HCT116 (cell line): ENCODE measurements at places on chromosomes 1 and 21. TPM values are rescaled to one million over a fixed set of nuclear protein-coding genes. Genes with fewer than 3 reads are reported as not detected.

DNA sequence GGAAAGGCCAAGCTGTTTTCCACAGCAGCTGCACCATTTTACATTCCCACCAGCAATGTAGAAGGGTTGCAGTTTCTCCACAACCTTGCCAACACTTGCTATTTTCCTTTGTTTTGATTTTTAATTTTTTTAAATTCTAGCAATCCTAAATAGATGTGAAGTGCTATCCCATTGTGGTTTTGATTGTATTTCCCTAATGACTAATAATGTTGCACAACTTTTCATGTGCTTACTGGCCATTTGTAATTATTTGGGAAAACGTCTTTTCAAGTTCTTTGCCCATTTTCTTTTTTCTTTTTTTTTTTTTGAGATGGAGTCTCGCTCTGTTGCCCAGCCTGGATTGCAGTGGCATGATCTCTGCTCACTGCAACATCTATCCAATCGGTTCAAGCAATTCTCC is 53.9 kb downstream of the VCAM1 start:
- DNase-seq: no peak

KCNJ6 gene
- total RNA-seq: not detected

GRCh38 chr1:166017395-166017794 is 149.4 kb downstream of the FAM78B start:
- no peak for DNase-seq

- DNase-seq: no peak
Measured at GRCh38 chr1:10057796-10058195, 25.0 kb downstream of the UBE4B start.

SPRTN gene
- total RNA-seq: 14.9 TPM

GRCh38 chr1:48470481-48470855 is 1.5 kb downstream of the SPATA6 start:
- DNase-seq: no peak

SPRR2F gene
- total RNA-seq: not detected

- no peak for DNase-seq
Measured at GRCh38 chr1:59396387-59396786, 99.5 kb downstream of the FGGY start.

KRTAP7-1 gene
- not detected for total RNA-seq

DNA sequence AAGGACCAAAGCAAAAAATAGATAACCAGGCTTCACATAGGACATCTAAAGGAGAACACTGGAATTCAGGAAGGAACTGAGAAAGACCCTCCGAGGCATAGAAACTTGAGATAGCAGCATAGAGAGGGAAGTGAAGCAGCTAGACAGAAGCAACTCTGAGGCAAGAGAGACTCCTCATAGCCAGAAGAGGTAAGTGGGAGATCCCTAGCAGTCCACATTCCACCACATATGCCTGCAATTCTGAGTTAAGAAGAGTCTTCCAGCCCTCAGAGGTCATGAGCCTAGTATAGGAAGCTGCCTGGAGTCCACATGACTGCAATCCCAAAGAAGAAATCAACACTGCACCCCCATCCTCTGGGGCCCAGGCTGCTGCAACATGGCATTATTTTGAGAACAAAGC is 13.9 kb upstream of the FGGY start:
- DNase-seq: no peak

- peak; percentile 98 for DNase-seq
Measured at GRCh38 chr1:26862781-26863684, at the start of gene SFN. Gene SFN, plus strand, starts transcription at chr1:26863149. Its CDS starts 64 bp downstream, at chr1:26863213.

GRCh38 chr1:68379085-68379478 is 70.7 kb downstream of the RPE65 start:
- DNase-seq: no peak

GRCh38 chr1:36084497-36085115 is 712 bp downstream of the TEKT2 start:
- DNase-seq: no peak

- DNase-seq: no peak
Measured at GRCh38 chr21:33315946-33316710, 8.6 kb upstream of the IFNAR1 start.

- DNase-seq: no peak
Measured at GRCh38 chr1:209622841-209623829, 29.1 kb downstream of the LAMB3 start.

GRCh38 chr1:62687421-62687902 is 724 bp downstream of the DOCK7 start:
- no peak for DNase-seq

DNA sequence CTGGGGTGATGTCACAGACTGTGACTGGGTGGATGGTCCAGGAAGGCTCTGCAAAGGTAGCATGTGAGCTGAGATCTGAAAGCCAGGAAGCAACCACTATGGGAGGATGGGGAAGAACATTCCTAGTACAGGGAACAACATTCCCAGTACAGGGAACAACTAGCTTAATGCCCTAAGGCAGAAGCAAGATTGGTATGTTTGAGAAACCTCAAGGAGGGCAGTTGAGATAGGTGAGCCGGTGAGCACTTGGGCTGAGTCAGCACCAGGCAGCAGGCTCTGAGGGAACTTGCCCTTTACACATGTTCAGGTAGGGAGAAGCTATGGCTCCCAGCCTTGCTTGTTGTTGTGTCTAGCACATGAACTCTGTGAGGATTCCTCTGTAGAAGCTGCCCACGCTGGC is 24.2 kb upstream of the CACNA1E start:
- no peak for DNase-seq

BARHL2 gene
- not detected for total RNA-seq

DNA sequence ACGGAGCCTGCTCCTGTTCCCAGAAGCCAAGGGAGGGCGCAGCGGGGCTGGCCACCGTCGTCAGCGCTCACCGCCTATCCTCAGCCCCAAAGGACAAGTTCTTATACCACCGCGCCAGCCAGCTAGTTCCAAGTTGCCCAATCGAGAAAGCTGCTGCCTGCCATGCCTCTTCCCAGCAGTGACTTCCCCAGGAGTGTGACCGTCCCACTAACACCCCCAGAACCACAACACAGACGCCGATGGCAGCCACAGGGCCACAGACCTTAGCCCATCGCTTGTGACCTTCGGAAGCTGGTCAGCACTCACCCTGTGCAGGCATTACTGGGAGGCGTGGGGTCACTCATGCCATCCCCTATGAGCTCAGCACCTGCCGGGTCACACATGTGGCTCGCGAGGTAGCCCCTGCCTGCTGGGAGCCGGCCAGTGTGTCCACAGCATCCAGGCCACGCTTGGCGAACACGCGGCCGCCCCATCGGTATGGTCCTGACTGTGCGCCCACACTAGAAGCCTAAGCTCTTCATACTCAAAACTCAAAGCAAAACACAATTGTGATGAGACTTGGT is 20.1 kb downstream of the NADK start:
- DNase-seq: no peak

- DNase-seq: no peak
Measured at GRCh38 chr1:32741413-32742198, 39.0 kb upstream of the SYNC start.

DNA sequence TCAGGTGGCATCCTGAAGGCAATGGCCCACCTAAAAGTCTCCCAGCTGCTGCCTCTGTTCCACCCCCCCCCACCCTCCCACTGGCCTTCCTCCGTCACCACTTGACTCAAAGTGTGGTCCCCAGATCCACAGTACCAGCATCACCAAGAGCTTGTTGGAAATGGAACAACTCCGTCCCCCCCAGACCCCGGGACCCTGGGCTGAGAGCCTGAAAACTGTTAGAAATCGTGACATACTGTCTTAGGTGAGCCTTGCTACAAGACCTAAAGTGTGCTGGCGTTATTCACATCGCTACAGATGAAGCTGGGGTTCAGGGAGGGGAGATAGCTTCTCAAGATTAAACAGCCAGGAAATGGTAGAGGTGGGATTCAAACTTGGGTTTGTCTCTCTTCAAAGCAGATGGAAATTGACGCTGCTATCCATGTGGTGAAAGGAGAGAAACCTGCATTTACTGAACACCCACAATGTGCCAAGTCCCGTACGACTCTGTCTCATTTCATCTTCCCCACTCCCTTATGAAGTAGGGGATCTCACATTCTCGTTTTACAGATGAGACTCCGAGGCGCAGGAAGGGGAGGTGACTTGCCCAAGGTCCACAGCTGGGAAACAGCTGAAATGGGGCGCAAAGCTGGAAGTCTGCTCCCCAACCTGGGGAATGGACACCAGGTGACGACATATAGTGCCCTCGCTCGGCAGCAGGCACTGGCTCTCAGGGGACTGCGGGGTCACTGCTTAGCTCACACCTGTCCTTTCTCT is 52.8 kb upstream of the IFFO2 start:
- no peak for DNase-seq

DNA sequence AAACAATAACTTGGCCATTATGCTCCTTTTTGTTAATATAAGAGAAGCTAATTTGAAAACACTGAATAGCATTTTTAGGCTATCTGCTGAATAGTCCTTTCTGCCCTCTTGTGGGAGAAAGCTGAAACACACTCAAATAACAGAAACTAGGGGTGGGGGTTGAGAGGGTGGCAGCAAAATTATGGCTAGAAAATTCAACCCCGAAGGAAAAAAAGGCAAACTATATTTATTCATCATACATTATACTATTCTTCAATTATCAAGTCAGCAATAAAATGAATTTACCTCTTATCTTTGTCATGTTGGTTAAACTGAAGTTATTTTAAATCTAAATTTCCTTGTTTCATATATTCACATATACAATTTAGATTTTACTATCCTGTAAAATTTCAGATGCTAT is 255.9 kb downstream of the FAF1 start:
- peak; percentile 6 for DNase-seq

- no peak for DNase-seq
Measured at GRCh38 chr1:246724016-246724730, at the start of gene SCCPDH. Gene SCCPDH, plus strand, starts transcription at chr1:246724409. Its CDS starts 14 bp downstream, at chr1:246724423.

DNA sequence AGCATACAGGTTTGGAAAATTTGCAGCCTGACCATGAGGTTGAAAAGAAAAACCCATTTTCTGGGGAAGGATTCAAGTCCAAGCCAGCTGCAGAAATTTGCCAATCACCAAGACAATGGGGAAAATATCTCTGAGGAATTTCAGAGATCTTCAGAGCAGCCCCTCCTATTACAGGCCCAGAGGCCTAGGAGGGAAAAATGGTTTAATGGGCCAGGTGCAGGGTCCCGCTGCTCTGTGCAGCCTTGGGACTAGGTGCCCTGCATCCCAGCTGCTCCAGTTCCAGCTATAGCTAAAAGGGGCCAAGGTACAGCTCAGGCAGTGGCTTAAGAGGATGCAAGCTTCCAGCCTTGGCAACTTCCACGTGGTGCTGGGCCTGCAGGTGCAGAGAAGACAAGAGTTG is 113.5 kb downstream of the GABPA start:
- DNase-seq: no peak

HSPA6 gene
- total RNA-seq: not detected

CYP4B1 gene
- 0.30 TPM for total RNA-seq

DNA sequence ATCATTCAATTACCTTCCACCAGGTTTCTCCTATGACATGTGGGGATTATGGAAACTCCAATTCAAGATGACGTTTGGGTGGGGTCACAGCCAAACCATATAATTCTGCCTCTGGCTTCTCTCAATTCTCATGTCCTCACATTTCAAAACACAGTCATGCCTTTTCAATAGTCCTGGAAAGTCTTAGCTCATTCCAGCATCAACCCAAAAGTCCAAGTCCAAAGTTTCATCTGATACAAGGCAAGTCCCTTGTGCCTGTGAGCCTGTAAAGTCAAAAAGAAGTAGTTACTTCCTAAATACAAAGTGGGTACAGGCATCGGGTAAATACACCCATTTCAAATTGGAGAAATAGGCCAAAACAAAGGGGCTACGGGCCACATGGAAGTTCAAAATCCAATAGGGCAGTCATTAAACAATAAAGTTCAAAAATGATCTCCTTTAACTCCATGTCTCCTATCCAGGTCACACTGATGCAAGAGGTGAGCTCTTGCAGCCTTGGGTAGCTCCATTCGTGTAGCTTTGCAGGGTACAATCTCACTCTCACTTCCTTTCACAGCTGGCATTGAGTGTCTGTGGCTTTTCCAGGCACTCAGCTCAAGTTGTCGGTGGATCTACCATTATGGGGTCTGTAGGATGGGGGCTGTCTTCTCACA is 112.9 kb downstream of the FCRL5 start:
- DNase-seq: no peak

DNA sequence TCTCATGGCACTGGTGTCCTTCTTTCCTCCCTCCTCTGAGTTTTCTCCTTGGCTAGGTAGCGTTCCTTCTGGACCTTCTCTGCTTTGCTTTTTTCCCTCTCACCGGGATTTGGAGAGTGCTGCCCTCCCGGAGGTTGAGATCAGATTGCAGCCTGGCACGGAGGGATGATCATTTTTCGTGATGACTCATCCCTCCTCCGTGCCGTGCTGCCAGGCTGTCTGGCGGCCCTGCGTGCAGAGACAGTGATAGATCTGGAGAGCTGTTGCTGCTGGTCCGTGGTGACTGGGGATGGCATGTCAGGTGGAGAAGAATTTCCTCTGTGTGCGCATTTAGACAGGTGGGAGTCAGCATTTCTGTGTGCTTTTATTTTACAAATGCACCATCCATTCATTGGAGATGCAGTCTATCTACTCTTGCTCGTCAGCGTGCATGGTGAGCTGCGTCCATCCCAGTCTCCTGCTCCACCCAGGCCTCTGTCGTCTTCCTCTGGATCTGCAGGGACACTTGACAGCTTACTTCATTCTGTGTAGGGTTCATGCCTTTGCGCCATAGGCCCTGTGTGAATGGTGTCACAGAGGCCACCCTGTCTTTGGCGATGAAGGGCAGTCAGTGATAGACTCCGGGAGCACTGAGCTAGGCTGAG is 104.4 kb downstream of the PCBP3 start:
- peak; percentile 18 for DNase-seq

- no peak for DNase-seq
Measured at GRCh38 chr1:116826818-116827606, 72.8 kb downstream of the CD2 start.

CD34 gene
- 0.07 TPM for total RNA-seq

DNA sequence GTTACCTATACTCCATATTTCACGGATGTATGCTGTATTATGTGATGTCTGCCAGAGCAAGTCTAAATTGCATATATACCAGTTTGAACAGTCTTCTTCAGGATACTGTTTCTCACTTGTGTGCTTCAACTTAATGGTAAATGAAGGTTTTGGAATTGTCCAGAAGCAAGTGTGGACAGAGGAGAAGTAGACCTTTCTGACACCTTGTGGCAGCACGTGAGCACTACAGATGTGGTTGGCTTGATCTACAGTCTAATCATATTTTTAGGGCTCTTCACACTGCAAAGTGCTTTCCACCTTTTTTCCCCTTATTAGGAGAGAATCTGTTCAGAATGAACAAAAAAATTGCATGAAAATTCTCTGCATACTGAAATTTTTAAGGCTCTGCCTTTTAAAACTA is 10.9 kb downstream of the MORC3 start:
- DNase-seq: peak; percentile 27

DNA sequence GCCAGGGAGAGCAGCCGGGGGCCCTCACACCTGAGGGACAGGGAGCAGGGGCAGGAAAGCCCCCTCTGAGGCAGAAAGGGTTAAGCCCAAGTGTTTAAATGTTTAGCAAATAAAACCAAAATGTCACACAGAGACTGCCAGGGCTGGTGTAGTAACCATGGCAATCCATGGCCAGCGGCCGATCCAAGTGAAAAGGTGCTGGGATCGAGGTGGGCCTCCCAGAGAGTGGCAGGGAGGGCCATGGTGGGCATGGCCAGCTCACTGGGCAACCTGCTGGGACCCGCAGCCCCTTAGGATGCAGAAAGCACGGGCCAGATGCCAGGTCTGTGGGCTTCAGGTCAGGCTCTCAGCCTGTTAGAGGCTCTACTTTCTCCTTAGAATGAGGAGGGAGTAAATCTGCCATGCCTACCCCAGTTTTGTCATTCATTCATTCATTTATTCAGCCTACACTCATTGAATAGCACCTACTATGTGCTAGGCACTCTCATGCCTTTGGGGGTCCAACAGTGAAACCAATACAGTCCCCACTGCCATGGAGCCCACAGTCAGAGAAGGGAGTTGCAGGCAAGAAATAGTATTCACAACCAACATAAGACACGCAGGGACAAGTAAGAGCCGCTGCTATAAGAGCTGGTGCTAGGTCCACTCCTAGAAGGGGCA is 56.1 kb downstream of the KCNN3 start:
- DNase-seq: no peak

LRRC39 gene
- 0.54 TPM for total RNA-seq
